ENCODE measurements at places on chromosomes 2 and 18. TPM values are rescaled to one million over a fixed set of nuclear protein-coding genes. Genes with fewer than 3 reads are reported as not detected.
A peak's percentile ranks its signal among the peaks of the same experiment; 100 is the strongest.

Gene GAD1
- total RNA-seq = 0.08 TPM

Gene SUPT7L
- 12.3 TPM for total RNA-seq

Gene CAPN13
- not detected for total RNA-seq

Gene ESPNL
- 0.59 TPM for total RNA-seq

- DNase-seq = no peak
These were observed 26.1 kb downstream of the DGUOK start for GRCh38 chr2:73952499-73953446.

DNA sequence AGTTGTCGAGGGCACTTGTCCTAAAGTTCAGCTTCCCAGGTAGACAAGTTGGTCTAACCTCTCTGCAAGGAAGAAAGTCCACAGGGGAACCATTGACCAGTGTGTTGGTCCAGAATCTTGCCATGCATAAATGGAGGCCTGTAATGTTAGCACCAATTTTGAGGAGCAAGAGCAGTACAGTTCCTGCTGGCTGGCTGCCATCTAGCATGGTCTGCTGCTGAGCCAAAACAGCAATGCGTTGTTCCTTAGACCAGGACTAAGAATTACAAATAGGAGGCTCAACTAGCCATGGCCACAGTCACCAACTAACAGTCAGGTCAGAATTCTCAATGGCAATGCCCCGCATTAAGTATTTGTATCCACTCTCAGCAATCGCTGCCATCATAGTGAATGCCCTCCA, 72.8 kb upstream of the WIPF1 start:
- DNase-seq = no peak

DNA sequence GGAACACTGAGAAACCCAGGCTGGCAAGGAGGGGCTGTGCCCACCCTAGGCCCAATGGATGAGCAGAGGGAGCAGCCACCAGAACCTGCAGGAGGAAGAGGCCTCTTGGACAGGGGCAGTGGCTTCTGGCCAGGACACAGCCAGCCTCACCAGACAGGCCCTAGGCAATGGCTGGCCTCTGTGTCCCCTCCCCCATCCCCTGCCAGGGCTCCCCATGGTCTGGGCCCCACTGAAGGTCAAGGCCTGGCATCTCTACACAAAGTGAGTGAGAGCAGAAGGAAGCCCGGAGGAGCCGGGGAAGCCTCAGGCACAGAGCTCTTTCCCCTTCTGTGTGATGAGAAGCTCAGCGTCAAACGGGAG, 6.3 kb downstream of the PRLH start:
- DNase-seq = no peak

DNA sequence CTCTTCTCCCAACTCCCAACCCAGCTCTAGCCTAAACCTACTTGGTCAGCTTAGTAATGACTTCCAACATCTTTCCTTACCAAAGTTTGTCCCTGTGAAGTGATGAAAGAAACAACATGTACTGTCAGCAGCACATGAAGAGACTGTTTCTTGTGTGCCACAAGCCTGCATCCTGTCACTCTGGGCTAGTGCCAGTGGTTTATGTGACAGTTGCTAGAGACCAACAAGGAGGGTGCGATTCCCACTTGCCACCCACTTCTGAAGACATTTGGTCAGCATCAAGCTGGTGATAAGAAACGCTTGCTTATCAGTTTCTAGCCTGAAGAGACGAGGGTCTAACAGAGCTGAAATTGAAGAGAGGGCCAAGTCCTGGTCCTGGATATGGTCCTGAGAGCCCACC, 132.6 kb downstream of the COL4A4 start:
- no peak for DNase-seq

- no peak for DNase-seq
These were observed 133.1 kb downstream of the GCA start for GRCh38 chr2:162477011-162477410.

GRCh38 chr18:10128921-10129501, 215.2 kb downstream of the VAPA start:
- no peak for DNase-seq

DNA sequence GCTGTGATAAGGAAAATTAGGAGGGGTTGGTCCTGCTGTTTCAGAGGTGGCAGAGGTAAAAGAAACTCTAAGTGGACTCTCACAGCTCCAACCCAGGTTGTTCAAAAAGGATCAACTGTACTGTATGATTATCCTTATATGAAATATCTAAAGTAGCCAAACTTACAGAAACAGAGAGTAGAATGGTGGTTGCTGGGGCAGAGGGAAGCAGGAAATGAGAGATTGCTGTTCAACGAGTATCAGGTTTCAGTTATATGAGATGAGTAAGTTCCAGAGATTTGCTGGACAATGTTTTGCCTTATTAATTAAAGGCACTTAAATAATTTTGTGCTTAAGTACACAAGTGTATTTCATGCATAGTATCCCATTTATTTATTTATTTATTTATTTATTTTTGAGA, 972.0 kb upstream of the LRRTM1 start:
- no peak for DNase-seq

DNA sequence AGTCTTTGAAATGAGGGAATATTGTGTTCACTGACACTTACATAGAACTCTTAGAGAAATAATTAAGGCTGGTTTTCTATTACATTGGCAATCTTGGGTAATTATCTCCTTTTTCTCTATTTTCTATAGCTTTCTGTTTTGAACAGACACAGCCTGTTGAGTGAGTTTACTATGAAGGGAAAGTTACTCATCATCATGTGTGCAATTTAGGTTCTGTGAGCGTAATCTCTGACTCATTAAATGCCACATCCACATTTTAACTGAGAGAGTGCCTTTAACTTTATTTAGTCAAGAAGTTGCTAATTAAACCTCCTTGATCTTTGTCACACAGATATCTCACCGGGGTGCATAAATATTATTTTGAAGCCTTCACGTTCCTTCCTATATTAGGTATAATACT, 174.0 kb upstream of the SLC8A1 start:
- no peak for DNase-seq

DNA sequence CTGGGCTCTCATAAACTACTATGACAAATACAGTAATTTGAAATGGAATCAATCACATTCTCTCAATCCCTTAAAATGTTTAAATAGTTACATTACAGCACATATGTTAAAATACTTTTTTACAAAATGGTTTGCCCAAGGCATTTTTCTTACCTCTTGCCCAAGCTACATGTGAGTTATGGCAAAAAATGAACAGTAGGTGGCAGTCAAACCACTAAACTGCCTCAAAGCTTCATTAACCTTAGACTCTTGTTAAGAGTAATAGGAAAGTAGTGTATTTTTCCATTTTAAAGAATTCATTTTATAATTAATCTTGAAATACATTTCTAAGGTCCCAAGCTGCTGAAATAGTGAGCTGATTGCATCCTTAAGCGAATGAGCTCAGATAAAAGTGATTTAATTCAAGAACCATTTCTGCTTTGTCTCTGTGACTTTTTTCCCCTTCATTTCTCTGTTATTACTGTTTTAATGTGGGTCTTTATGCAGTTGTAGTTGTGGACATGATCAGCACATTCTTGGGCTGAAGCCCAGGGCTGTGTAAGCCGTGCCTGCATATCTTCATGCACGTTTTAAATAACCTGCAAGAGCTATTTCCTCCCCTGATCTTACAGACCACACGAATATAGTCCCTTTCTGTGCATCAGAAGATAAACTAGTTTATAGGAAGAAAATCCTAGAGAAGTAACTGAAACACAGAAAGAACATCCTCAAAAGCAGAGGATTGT, 311.8 kb downstream of the LNPK start:
- DNase-seq = no peak

- no peak for DNase-seq
These were observed 142.7 kb upstream of the KLHL14 start for GRCh38 chr18:32915516-32915915.

DNA sequence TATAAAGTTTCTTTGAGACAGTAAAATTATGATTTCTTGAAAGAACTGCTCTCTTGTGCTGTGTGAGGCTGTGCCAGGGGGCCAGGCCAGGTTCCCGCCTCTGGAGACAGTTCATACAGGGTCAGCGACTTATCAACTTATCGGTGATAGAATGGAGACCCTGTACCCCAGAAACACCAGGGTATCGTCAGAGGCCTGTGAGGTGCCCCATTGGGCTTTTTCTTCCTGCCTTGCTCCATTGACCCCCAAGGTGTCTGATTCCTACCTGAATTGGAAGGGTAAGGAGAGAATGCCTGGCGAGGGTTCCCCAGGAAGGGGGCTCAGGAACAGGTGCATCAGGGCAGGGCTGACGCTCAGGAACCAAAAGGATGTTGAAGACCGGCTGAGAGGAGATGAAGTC, 4.3 kb downstream of the DLX1 start:
- no peak for DNase-seq

DNA sequence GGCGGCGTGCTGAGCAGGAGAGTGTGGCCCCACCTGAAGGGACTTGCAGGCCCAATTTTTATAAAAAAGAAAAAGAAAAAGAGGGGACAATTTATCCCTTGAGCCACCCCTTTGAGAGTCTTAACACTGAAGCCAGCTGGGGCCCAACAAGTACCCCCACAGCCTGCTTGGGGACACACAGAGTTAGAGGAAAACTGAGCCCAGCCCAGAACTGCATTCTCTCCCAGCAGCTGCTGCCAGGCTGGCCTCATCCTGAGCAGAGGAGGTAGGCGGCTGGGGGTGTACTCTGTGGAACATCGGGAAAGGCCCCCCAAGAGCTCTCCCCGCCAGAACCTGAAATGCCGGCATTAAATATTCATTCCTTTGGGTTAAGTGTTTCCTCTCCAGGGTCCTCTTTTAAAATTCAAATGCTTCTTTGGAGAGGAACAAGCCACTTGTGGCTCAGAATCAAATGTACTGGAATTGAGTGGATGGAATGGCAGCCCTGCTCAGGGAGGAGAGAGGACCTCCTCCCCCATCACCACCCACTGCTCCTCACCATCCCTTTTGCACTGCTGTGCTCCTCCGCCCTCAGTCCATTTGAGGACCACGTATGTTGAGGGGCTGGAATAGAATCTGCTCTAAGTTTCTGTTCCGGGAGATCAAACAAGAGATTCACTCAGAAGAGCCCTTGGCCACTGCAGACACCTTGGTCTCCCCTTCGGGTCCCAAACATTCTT, 45.6 kb downstream of the C1QL2 start:
- DNase-seq = peak; percentile 25

GRCh38 chr2:177254433-177255226, 9.9 kb downstream of the NFE2L2 start:
- peak; percentile 68 for DNase-seq

- no peak for DNase-seq
These were observed 346.6 kb downstream of the CBLN2 start for GRCh38 chr18:72197591-72197990.

DNA sequence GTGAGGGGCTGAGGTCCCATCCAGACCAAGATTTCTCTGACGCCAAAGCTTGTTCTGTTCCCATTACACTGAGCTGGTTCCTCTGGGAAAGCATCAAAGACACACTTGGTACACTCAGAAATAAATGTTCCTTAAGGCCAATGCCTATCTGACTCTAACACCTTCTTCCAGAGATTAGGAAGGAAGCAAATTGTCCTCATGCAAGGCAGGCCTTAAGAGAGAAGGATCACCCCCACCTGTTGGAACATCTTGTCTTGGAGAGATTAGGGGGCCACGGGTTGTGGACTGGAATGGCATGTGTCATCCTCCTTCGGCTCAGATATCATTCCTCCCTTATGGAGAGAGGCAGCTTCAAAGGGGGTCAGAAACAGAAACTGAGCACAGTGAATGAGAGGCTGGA, 100.2 kb downstream of the ANKRD44 start:
- DNase-seq = no peak

DNA sequence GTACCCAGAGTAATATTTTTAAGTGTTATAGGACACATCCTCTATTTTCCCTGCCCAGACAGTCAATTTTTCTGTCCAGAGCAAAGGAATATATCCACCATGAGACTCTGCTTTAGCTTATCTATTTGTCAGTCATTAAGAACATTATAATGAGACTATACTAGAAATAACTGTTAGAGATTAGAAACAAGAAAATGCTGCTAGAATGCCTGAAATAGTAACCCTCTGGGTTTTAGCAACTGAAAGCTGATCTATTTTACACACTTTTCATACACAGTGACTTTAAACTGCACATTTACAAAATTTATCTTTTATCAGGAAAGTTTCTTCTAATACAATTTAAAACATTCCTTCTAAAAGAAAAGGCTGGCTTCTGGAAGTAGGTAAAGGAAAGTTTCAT, 39.6 kb downstream of the MBD2 start:
- DNase-seq = no peak
